ENCODE measurements at places on chromosomes 6 and 20.

GRCh38 chr20:48066246-48066645 is 281.0 kb upstream of the SULF2 start:
- no peak overlapping the region for H3K4me3 ChIP-seq
- no peaks in the 10 kb centered on the region for H3K4me1 ChIP-seq
- peaks cover 20% of the 10 kb centered on the region for H3K27me3 ChIP-seq
- no peak for DNase-seq

DNA sequence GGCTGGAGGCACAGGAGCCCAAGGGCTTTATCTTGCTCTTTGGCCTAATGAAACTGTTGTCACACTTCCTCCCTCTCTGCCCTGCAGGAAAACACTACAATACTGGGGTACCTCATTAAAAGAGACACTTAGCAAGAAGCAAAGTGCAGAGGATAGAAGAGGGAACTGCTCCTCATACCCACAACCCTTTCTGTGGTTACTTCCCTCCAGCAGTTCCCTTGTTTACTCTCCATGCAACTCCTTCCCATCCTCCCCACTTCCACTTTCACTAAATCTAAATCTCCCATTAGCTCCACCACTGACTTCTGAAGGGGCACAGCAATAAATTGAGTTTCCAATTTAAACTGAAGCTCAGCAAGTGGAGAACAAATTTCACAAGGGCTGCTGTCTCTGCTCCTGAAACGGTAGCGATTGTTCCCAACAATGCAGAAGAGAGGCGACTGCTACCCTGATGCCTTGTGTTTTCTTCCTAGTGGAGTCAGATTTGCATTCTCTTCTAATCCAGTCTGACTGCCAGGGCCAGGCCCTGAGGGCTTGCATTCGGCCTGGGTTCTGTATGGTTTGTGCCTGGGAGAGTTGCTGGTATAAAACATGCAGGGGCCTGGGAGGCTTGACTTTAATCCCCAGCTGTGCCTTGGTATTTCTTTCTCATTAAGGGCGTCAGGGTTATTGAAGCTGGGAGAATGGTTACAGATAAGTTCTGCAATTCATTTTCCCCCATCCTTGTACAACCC is 454.7 kb downstream of the TFAP2B start:
- DNase-seq = no peak
- no peaks in the 10 kb centered on the region for H3K27me3 ChIP-seq
- H3K4me3 ChIP-seq = no peak overlapping the region
- no peak overlapping the region for H3K27ac ChIP-seq
- no peaks in the 10 kb centered on the region for H3K4me1 ChIP-seq

DNA sequence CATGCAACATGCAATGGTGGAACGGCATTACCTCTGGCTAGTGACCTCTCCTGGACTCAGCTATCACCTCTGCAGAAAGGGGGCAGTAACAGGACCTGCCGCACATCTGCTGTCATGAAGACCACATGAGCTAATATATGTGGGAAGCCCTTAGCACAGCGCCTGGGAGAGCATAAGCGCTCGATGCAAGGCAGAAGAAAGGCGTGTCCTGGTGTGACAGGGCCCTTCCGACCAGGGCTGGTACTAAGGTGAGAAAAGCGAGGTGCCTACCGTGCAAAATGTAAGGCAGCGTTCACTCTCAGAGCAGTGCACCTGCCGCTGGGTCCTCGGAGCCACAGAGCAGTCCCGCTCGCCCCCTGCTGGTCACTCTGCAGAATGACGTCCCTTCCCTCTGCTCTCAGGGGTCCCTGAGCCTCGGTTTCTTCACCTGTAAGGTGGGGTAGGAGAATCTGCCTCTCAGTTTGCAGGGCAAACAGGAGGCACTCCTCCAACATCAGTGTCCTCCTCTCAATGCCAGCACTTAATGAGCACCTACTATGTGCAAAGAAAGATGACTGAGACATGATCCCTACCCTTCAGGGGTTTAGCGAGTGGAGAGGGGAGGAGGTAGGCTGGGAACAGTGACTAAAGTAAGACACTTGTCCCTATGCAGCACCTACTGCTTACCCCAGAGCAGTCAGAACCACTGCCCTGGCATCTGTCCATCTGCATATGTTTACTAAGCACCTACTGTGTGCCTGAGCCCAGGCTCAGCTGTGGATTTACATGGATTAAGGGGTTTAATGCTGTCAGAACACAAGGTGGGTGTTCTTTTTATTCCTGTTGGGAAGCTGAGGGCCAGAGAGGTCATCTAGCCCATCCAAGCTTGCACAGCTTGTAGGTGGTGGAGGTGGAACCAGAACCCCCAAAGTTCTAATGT is 41.1 kb upstream of the PTGIS start:
- DNase-seq = peak; percentile 82
- no peak overlapping the region for H3K27ac ChIP-seq
- H3K27me3 ChIP-seq = peaks cover 22% of the 10 kb centered on the region
- H3K36me3 ChIP-seq = no peaks in the 10 kb centered on the region
- H3K4me1 ChIP-seq = peaks cover 24% of the 10 kb centered on the region

DNA sequence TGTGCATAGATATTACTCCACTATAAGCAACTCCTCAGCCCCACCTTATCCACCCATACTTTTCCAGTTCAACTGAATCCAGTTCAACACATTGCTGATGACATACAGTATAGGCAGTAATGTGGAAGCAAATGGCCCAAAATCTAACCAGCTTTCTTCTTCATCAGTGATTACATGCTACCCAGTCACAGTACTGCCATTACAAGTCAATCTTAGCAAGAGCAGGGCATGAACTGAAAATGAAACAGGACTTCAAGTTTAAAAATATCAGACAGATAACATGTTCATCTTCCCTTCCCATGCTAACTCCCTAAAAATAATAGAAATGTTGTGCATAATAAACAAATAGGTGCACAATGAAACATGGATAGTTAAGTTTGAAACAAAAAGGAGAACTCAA is 19.2 kb downstream of the RRAGD start:
- no peaks in the 10 kb centered on the region for H3K36me3 ChIP-seq
- H3K27me3 ChIP-seq = no peaks in the 10 kb centered on the region
- H3K4me1 ChIP-seq = no peaks in the 10 kb centered on the region
- no peak overlapping the region for H3K27ac ChIP-seq
- no peak for DNase-seq

- no peaks in the 10 kb centered on the region for H3K27me3 ChIP-seq
- no peaks in the 10 kb centered on the region for H3K36me3 ChIP-seq
- DNase-seq = no peak
These were observed 12.3 kb upstream of the TP53INP2 start for GRCh38 chr20:34691838-34692237.

GRCh38 chr6:125950293-125950692 is 6.3 kb upstream of the HINT3 start:
- H3K36me3 ChIP-seq = no peaks in the 10 kb centered on the region
- H3K27me3 ChIP-seq = peaks cover 4% of the 10 kb centered on the region
- no peak overlapping the region for H3K27ac ChIP-seq
- H3K4me1 ChIP-seq = peaks cover 6% of the 10 kb centered on the region

- H3K4me3 ChIP-seq = no peak overlapping the region
- DNase-seq = no peak
- peaks cover 20% of the 10 kb centered on the region for H3K4me1 ChIP-seq
- no peak overlapping the region for H3K27ac ChIP-seq
These were observed 1.9 kb upstream of the IL22RA2 start for GRCh38 chr6:137175157-137175867.

GRCh38 chr20:32917191-32917950 is 58.6 kb downstream of the EFCAB8 start:
- H3K27me3 ChIP-seq = no peaks in the 10 kb centered on the region
- DNase-seq = no peak
- H3K27ac ChIP-seq = no peak overlapping the region
- H3K4me1 ChIP-seq = no peaks in the 10 kb centered on the region

DNA sequence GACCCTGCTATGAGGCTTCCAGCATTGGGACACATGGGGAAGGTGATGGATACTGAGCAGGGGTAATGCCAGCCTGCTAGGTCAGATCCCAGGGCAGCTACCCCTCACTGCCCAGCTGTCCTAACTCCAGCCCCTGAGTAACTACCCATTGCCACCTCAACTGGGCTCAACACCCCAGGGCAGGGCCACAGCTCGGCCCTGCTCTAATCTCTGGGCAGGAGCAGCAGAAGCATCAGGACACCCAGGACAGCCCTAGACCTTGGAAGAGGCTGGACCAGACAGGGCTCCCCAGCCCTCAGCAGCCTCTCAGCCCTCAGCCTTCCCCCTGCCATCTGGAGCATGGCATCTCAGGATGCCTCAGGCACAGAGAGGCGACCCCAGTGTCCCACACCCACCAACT is 67.4 kb upstream of the TOP1 start:
- H3K4me3 ChIP-seq = no peak overlapping the region
- peaks cover 14% of the 10 kb centered on the region for H3K4me1 ChIP-seq
- H3K27ac ChIP-seq = no peak overlapping the region
- no peak for DNase-seq
- no peaks in the 10 kb centered on the region for H3K36me3 ChIP-seq

Data from activated T-cell treated with anti-CD3 and anti-CD28 coated beads, Interleukin-2, amount 50 U/mL, for 24 hours (primary cell).